Stimulated activated CD4-positive, alpha-beta T cell treated with anti-CD3 and anti-CD28 coated beads, Interleukin-15, amount 100 ng/mL, for 1 hour (primary cell): ENCODE measurements at places on chromosomes 2 and 18.

DNA sequence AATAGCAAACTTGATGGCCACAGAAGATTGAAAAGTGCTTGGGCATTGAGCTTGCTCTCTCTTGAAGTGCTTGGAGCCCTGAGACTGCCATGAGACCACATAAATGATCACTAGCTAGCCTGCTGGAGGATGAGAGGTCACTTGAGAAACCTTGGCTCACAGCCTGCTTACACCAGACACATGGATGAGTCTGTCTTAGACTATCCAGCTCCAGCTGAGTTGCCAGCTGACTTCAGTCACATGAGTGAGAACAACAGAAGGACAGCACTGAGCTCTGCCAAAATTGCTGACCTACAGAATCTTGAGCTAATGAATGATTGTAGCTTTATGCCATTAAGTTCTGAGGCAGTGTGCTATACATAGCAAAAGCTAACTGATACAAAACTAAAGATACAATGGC, 18.1 kb downstream of the NABP1 start:
- DNase-seq = no peak

GRCh38 chr18:34847408-34847807, 137.3 kb downstream of the DTNA start:
- no peak for DNase-seq

- DNase-seq = no peak
Measured at GRCh38 chr2:162490761-162491470, 147.0 kb downstream of the GCA start.

GRCh38 chr2:106521016-106521415, 33.9 kb downstream of the CD8B2 start:
- DNase-seq = no peak

DNA sequence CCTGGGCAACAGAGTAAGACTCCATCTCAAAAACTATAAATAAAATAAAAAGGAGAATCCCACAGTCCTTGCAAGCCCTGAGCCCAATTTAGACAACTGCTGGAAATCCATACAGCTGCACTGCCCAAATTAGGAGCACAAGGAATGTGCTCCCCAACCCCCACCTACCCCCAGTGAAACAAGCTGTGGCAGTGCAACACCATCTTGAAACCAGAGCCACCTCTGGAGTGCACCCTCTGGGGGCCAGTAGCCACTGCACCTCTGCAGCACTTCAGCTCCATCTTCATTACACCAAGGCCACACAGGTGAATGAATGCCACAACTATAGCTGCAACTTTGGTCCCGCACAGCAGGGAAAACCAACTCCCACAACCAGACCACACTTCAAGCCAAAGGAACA, 37.3 kb downstream of the USP34 start:
- DNase-seq = no peak

- DNase-seq = no peak
Measured at GRCh38 chr2:19409046-19409445, 50.6 kb upstream of the OSR1 start.

- no peak for DNase-seq
Measured at GRCh38 chr18:51520676-51521180, 323.2 kb upstream of the MEX3C start.
